Spleen (tissue), 13 donors: ENCODE measurements at places on chromosomes 12 and 14. TPM values are rescaled to one million over a fixed set of nuclear protein-coding genes. Genes with fewer than 3 reads are reported as not detected.

Gene INHBE
- total RNA-seq: not detected

- peaks cover 13% of the 10 kb centered on the region for H3K4me1 ChIP-seq
- no peak overlapping the region for H3K4me3 ChIP-seq
Observed at GRCh38 chr14:93949511-93950075, 22.4 kb downstream of the FAM181A start.

Gene NTS
- not detected for total RNA-seq

GRCh38 chr14:104113631-104114420 is 24.6 kb upstream of the KIF26A start:
- no peak overlapping the region for H3K4me3 ChIP-seq
- peaks cover 24% of the 10 kb centered on the region for H3K4me1 ChIP-seq
- H3K36me3 ChIP-seq: no peaks in the 10 kb centered on the region
- no peak overlapping the region for H3K27ac ChIP-seq

DNA sequence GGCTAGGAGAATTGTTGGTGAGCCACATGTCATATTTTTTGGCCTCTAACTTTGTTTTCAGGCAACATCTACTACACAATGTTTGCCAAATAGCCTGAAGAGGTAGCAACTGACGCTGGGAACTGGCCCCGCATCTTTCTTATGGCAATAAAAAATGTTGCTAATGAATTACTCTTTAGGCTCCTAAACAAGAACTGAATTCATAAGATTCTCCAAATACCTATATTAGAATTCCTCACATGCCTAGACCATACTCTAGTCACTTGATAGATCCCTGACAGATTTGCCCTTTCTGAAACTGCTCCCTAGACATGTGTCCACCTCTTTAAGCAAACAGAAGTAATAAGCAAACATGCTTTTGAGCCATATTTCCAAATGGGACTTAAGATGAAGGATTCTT is 209.0 kb upstream of the ATXN7L3B start:
- no peak overlapping the region for H3K27ac ChIP-seq
- no peaks in the 10 kb centered on the region for H3K36me3 ChIP-seq
- no peaks in the 10 kb centered on the region for H3K27me3 ChIP-seq
- H3K4me3 ChIP-seq: no peak overlapping the region

- DNase-seq: no peak
- H3K27me3 ChIP-seq: no peaks in the 10 kb centered on the region
- H3K36me3 ChIP-seq: no peaks in the 10 kb centered on the region
- H3K4me1 ChIP-seq: peaks cover 31% of the 10 kb centered on the region
Observed at GRCh38 chr12:27615331-27615891, 80.8 kb upstream of the REP15 start.

GRCh38 chr12:115571446-115571845 is 706.0 kb downstream of the MED13L start:
- H3K27ac ChIP-seq: no peak overlapping the region
- no peaks in the 10 kb centered on the region for H3K36me3 ChIP-seq
- no peak for DNase-seq

- peak overlapping the region; percentile 91 for H3K27ac ChIP-seq
- H3K4me1 ChIP-seq: peaks cover 94% of the 10 kb centered on the region
- DNase-seq: no peak
- H3K4me3 ChIP-seq: no peak overlapping the region
Observed at GRCh38 chr12:120196363-120196762, 1.8 kb upstream of the GCN1 start.

DNA sequence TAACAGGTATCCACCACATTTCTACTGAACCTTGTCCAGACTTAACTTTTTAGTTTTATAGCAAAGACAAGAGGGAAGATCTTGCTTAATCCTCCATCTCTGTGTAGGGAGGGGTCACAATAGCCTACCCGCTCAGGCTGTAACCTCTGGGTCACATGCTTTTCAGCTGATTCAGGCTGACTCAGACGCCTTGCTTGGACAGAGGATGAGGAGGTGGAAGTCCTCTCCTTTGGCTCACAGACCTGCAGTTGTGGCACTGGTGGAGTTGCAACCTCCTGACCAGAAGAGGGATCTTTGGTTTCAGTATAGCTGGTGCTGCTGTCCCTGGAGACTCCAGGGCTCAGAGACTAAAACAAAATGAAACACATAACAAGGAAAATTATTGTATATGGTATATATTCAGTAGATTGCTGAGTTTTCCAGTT is 16.2 kb downstream of the ACIN1 start:
- H3K27ac ChIP-seq: peak overlapping the region; percentile 60
- DNase-seq: no peak
- no peak overlapping the region for H3K4me3 ChIP-seq
- no peaks in the 10 kb centered on the region for H3K27me3 ChIP-seq

DNA sequence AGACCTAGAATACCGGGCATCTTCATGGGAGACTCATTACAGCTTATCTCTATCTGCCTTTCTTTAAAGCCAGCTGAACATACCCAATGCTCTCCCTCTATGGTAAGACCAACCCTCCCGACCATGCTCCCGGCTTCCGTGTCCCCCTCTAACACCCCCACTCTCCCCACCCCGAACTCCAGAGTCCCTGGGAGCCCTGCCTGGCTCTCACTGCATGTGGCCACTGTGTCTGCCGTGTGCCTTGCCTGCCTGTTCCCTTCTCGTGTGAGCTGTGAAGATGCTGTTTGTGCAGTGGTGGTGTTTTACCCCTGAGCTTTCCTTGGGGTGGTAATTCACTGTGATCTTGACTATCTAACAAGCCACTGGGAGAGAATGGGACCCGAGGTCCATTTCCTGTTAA is 146.4 kb upstream of the FKBP4 start:
- H3K36me3 ChIP-seq: no peaks in the 10 kb centered on the region
- no peak overlapping the region for H3K27ac ChIP-seq
- DNase-seq: peak; percentile 57
- H3K4me3 ChIP-seq: no peak overlapping the region

GRCh38 chr14:101961011-101961721 is 3.2 kb upstream of the DYNC1H1 start:
- no peaks in the 10 kb centered on the region for H3K36me3 ChIP-seq
- peak; percentile 91 for DNase-seq
- peaks cover 29% of the 10 kb centered on the region for H3K4me1 ChIP-seq
- H3K4me3 ChIP-seq: no peak overlapping the region

Gene PRIM1
- 11.3 TPM for total RNA-seq
